ENCODE measurements at places on chromosomes 1 and 21. TPM values are rescaled to one million over a fixed set of nuclear protein-coding genes. Genes with fewer than 3 reads are reported as not detected.

The AKR7A2 gene
- 128 TPM for total RNA-seq

The MROH7 gene
- not detected for total RNA-seq

The HHIPL2 gene
- total RNA-seq, result under 0.01 TPM

The HSF2BP gene
- total RNA-seq, result 1.2 TPM

The GNG5 gene
- total RNA-seq, result 83.5 TPM

The NGF gene
- total RNA-seq, result 22.8 TPM

The FAM229A gene
- 7.4 TPM for total RNA-seq

The MPL gene
- not detected for total RNA-seq

The CYP4A11 gene
- not detected for total RNA-seq

The OLFML2B gene
- 3.4 TPM for total RNA-seq

The CHAF1B gene
- total RNA-seq, result 1.5 TPM

The DMRTA2 gene
- total RNA-seq, result not detected

The KRTAP19-1 gene
- not detected for total RNA-seq

The FCMR gene
- total RNA-seq, result not detected

The NBPF20 gene
- total RNA-seq, result 3.5 TPM

The ADAM30 gene
- total RNA-seq, result not detected

The PSMA5 gene
- total RNA-seq, result 28.9 TPM

The ACTN2 gene
- total RNA-seq, result 2.2 TPM

The ITGB2 gene
- total RNA-seq, result 0.12 TPM

The PUM1 gene
- total RNA-seq, result 39.7 TPM

The DTL gene
- total RNA-seq, result 6.0 TPM

The PODN gene
- 92.3 TPM for total RNA-seq

The LCE2C gene
- total RNA-seq, result not detected

The MYBPH gene
- total RNA-seq, result 0.93 TPM

The PLA2G2D gene
- not detected for total RNA-seq

The KCNA2 gene
- not detected for total RNA-seq

The GPR37L1 gene
- total RNA-seq, result not detected

The HMGCL gene
- 38.5 TPM for total RNA-seq

The MATN1 gene
- total RNA-seq, result under 0.01 TPM

The CACHD1 gene
- total RNA-seq, result 6.5 TPM

The RBM11 gene
- total RNA-seq, result 0.77 TPM

The SPOCD1 gene
- 3.0 TPM for total RNA-seq

The CXADR gene
- 0.60 TPM for total RNA-seq
